ENCODE measurements at places on chromosomes 5 and 9.

DNA sequence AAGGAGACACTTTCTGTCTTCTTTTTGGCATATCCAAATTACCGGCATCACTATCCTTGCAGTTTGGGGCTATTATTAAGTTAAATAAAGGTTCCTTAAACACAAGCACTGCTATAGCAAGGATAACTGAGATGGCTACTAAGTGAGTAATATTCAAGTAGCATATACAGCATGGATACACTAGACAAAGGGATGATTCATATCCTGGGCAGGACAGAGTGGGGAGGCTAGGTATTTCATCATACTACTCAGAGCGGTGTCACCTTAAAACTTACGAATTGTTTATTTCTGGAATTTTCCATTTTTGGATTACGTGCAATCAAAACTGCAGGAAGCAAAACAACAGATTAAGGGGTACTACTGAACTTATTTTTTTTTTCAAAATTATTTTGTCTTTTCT is 54.1 kb downstream of the FER start:
- DNase-seq = no peak

GRCh38 chr9:84485539-84485938 is 145.0 kb upstream of the SLC28A3 start:
- no peak for DNase-seq

DNA sequence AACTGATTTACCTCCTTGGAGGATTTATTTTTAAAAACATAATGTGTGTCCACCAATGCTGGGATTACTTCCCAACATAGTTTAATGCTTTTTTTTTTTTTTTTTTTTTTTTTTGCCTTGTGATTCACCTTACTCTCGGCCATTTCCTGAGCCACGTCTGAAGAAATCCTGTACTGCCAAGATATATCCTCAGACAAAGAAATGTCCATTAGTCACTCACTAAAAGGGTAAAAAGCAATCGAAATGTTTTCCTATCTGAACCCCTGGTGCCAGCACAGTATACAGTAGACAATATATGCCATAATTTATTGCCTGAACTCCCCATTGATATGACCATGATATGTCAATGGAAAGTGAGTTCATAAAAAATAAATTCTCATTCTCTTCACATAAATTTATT is 344.1 kb downstream of the BNC2 start:
- DNase-seq = no peak

DNA sequence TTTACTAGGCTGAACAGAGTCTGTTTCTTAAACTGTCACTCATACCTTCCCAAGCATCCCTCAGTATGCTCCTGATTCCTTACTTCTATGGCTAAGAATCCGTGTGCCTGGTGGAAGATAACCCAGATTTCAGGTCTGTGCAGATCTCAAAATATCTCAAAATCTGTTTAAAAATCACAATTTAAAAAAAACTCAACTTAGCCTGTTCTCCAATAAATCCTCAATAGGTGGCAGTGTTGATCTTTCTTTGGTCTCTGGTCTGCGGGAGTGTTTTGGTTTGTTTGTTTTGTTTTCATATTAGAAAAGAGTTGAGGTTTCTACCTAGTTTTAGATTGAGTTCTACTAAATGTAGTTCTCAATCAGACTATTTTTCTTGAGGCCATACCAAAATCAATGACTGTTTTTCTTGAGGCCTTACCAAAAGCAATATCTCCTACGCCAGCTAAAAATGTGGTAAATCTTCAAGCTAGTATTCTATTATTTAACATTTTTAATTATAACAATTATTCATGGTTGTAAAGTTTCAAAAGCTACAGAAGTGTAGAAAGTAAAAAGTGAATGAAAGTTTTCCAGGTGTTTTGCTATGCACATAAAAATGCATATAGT is 57.9 kb downstream of the TGFBR1 start:
- DNase-seq = no peak

- no peak for DNase-seq
These were observed 349.1 kb upstream of the DAP start for GRCh38 chr5:11110128-11110527.

- DNase-seq = no peak
These were observed 44.6 kb upstream of the ALDH1A1 start for GRCh38 chr9:72997387-72997995.

GRCh38 chr5:8895599-8895998 is 650.3 kb downstream of the SEMA5A start:
- no peak for DNase-seq

GRCh38 chr5:89936576-89936975 is 473.0 kb downstream of the CETN3 start:
- DNase-seq = no peak

DNA sequence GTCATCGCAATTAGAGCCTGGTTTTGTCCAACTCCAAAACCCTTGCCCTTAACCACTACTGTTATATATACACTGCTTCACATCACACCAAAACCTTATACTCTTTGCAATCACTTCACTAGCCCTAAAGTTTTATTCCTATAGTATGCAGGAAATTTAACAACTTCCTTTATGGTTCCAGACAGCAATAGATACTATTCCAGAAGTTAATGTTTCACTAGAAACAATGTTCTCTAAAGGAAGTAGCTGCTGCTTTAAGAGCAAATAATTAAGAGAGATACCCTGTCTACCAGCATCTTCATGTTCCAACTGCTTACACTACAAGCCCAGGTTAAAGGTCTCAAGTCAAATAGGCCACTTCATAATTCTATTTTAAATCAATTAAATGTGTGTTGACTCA is 22.0 kb downstream of the FREM1 start:
- DNase-seq = no peak

DNA sequence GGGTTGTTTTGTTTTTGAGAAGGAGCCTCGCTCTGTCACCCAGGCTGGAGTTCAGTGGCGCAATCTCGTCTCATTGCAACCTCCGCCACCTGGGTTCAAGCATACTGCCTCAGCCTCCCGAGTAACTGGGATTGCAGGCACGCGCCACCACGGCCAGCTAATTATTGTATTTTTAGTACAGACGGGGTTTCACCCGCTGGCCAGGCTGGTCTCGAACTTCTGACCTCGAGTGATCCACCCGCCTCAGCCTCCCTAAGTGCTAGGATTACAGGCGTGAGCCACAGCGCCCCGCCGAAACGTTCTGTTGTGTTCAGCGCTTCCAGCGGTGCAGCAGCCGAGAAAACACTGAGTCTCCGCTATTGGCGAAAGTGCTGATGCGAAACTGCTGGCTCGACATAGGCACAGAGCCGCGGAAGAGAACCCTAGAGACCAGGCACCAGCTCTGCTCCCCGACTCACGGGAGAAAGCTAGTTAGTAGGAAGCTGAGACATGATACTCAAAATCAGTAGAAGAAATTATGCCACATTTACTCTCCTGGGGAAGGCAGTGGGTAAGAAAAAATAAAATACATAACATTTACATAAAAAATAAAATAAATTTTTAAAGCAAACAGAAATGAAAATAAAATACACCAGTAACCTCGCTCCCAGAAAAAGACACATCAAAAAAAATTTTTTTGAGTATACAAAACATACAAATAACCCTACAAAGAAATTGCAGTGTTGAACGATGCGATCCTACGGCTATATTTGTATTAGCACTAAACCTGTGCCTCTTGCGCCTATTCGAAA is 31.6 kb downstream of the ANXA2R start:
- peak; percentile 83 for DNase-seq

- DNase-seq = no peak
These were observed 54.5 kb downstream of the HSPA4 start for GRCh38 chr5:133106343-133106742.

GRCh38 chr5:139267481-139267880 is 26.1 kb upstream of the MATR3 start:
- no peak for DNase-seq

- DNase-seq = no peak
These were observed 26.9 kb downstream of the GALNT12 start for GRCh38 chr9:98834386-98834785.

GRCh38 chr5:76601470-76601869 is 21.7 kb downstream of the F2RL2 start:
- DNase-seq = no peak

- DNase-seq = no peak
These were observed 181.6 kb downstream of the PALM2AKAP2 start for GRCh38 chr9:109961626-109962025.

GRCh38 chr5:36389245-36389644 is 87.5 kb upstream of the RANBP3L start:
- no peak for DNase-seq

GRCh38 chr9:31542384-31543055 is 841.9 kb upstream of the ACO1 start:
- DNase-seq = no peak

- no peak for DNase-seq
These were observed 4.7 kb upstream of the PSMB7 start for GRCh38 chr9:124419832-124420489.

DNA sequence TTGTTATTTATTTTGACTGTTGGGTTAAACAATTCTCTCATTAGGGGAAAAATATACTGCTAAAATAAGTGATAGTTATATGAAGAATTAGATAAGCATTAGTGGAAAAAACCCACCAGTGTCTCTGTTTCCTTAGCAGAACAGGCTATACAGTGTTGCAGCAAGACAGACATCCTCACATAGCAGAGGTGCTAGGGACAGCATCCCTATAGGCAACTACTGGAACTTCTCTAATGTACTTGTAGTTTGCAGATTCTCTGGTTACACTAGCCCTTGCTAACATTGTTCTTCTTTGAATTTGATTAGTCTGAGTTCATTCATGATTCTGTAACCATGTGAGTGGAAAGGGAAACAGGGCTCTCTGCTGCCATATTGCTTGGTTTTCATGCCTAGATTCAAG is 661.8 kb upstream of the RGMB start:
- DNase-seq = no peak

GRCh38 chr5:123701511-123702200 is 189.7 kb downstream of the CSNK1G3 start:
- DNase-seq = no peak

DNA sequence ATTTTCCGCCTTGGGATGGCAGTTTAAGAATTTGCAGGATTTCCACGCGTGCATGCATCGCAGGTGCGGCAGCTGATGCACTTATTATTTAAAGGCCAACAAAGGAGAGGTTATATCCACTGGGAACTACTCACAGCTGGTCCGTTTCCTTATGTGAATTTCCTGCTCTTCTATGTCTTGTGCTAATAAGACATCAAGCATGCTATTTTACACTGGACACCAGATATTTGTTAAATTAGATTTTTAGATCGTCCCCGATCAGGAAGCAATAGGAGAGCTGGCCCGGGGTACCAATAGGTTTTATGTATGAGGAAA is 476 bp upstream of the DTWD2 start:
- peak; percentile 64 for DNase-seq

- DNase-seq = no peak
These were observed 1577.6 kb downstream of the EFNA5 start for GRCh38 chr5:106093134-106093533.

- DNase-seq = no peak
These were observed 172.3 kb upstream of the NREP start for GRCh38 chr5:111929261-111929660.

- DNase-seq = no peak
These were observed 742.8 kb downstream of the NR2F1-AS1 start for GRCh38 chr5:92838253-92838652.

GRCh38 chr5:92907938-92908606 is 672.9 kb downstream of the NR2F1-AS1 start:
- no peak for DNase-seq

DNA sequence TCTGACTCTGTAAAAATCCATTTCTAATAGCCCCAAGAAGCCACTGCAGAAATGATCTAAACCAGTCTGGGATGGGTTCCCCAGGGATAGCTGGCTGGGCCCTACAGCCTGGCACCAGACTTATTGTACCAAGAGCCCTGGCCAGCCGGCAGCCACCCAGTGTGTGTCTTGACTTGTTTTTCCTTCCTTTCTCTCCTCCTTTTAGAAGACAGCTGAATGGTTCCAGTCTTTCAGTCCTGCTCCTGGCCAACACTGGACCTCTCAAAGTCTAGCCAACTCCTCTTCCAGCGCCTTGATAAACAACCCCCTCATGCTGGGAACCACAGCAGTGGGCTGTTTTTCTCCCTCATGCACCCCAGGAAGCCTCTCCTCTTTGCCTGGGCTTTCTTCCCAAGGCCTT is 34.1 kb downstream of the ATOX1 start:
- DNase-seq = no peak

DNA sequence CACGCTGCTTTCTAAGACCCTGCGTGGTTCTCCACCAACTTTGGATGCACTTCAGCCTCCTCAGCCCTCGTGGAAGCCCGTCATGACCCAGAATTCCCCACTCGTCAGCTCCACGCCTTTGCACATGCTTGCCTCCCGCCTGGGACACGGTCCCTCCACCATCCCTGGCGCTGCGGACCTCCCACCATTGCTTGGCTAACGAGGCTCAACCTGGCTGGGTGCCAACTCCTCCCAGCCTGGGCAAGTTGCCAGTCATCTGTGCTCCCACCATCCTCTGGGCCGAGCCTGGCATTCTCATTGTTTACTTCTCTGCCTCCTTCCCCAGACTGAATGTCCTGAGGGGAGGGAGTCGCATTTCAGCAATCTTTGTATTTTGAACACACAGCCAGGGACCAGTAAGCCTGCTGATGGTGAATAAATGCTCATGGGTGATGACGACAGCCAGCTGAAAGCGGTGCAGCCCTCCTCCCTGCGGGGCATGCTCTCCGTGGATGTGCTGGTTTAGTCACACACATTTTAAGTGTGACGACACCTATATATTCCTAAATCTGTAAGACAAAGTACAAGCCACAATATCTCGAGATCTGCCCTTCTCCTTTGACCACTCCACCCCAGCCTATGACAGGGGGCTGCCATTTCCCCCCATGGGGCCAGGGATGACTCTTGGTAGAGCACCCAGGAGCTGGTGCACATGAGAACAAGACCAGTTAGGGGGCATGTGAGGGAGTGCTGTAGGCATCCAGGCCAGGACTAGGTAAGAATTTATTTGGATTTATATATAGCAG is 37.6 kb downstream of the ANKRD33B start:
- peak; percentile 83 for DNase-seq

DNA sequence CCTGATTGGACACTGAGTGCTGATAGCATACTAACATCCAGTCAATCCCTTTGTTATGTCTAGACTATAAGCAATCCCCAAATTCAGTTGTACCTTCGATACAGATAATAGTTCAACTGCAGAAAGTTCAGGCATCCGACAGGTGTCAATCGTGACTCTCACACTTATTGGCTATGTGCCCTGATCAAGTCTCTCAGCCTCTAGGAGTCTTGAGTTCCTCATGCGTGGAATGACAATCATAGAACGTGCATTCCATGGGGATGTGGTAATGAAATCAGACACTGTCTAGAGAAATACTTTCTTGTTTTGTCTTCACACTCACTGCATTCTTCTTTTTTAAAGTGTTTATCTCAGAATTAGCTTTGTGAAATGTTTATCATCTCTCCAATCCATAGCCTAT is 4.8 kb downstream of the ANKRD34B start:
- no peak for DNase-seq

- no peak for DNase-seq
These were observed at the start of gene F12 for GRCh38 chr5:177409043-177409801. F12 (minus strand) TSS chr5:177409564; CDS start chr5:177409527, 37 bp downstream.

GRCh38 chr9:71323357-71323756 is 201.9 kb upstream of the TRPM3 start:
- no peak for DNase-seq

- no peak for DNase-seq
These were observed 287.6 kb upstream of the ADRA1B start for GRCh38 chr5:159628703-159629102.
